ENCODE measurements at places on chromosomes 2 and 18.

- no peak for DNase-seq
These were observed 91.4 kb downstream of the TRIB2 start for GRCh38 chr2:12807907-12808810.

DNA sequence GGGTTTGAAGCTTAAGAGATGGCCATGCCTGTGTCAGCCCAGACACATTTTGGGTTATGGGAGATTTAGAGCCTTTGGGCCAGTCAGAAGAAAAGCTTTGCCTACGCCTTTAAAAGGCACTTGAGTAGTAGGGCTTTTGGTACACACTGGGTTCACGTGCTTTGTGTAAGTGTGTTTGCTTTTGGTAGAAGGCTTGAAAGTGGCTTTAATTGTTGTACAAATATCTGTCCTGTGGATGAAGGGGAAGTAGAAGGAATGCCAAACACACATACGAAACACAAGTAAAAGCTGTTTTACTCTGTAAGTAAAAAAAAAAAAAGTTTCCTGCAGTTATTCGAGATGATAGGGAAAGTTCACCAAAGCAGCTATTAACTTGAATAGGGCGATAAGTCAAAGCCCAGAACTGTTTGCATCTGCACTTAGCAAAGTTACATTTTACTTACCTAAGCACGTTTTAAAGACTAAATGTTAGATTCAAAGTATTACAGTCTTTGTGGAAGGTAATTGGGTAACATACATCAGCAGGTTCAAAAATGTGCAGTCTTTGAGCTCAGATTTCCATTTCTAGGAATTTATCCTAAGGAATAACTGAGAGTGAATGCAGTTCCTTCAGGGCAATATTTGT, 75.4 kb downstream of the STK25 start:
- DNase-seq: no peak

GRCh38 chr2:197387179-197387578, 47.6 kb downstream of the SF3B1 start:
- no peak for DNase-seq

GRCh38 chr2:33323957-33324356, 152.5 kb upstream of the RASGRP3 start:
- DNase-seq: no peak

- no peak for DNase-seq
These were observed 518.2 kb upstream of the ZEB2 start for GRCh38 chr2:145038041-145038525.

DNA sequence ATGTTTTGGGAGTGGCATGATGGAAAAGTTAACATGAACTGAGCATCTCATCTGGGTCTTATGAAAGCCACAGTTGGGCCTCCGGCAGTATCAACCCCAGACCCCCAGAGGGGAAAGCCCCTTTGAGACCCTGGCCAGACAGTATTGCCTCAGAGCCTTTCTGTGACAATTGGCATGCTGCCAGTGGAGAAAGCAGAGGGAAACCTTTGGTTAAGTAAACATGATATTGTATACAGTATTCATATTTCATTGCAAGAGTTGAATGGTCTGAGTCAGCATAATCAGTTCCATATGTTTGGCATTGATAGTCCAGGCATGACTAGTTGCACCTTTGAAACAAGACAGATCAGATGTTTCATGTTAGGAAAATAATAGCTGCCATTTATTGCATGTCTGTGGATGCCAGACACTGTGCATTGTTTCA, 20.0 kb downstream of the MERTK start:
- peak; percentile 91 for DNase-seq

DNA sequence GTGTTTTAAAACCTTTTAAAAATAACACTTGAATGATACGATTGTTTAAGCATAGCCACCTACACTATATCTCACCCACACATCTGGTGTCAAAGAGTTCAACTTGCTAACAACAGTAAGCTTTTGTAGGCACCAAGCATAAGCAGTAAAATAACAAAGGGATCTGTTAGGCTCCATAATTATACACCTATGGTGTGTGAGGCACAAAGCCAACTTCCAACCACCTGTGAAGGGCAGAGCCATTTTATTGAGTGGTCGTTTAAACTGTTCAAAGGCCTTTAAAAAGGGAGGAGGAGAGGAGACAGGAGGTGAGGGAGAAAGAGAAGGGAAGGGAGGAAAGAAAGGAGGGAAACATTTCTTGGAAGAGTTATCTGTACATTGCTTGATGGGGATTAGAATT, 27.9 kb downstream of the NEMP2 start:
- DNase-seq: no peak

DNA sequence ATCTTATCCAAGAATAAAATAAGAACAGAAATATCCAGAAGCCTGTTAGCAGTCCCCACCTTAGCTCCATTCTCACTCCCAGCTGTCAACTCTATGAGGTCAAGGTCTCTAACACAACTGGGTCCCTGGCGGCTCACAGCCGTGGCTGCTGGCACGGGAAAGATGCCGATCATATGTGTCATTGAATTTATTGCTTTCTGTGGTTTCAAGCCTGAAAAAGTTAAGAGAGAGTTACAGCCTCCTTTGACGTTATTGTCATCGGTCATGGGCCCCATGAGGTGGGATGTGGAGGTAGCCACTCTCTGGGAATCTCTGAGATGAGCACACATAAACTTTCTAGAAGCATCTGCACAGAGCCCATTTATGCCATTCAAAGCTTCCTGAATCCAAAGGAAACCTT, 28.7 kb upstream of the CABLES1 start:
- DNase-seq: no peak

DNA sequence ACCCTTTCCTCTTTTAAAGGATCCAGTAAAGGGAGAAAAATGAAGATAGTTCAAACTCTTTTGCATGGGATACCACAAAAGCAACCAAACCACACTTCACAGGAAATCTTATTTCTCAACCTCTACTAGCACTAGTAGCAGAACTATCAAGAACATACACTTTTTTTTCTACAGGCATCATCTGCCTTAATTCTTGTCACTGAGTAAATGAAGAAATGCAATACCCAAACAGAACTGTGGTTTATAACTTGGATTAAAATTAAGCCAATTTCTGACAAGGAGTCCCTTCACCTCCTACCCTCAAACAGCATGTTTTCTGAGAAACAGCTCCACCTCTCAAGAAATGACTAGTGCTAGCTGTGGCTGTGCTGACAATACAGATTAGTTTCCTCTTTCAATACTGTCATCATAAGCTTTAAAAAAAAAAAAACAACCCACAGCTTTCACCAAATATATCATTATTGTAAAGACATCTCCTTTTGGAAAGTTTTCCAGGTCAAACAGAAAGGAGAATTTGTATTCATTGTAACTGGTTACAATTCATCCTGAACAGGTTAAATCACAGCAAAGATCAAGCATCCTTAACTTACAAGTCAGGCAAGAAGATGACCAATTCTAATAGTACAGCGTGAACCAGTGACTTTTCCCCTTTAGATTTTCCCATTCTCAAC, 44.4 kb downstream of the PTPN2 start:
- DNase-seq: no peak

DNA sequence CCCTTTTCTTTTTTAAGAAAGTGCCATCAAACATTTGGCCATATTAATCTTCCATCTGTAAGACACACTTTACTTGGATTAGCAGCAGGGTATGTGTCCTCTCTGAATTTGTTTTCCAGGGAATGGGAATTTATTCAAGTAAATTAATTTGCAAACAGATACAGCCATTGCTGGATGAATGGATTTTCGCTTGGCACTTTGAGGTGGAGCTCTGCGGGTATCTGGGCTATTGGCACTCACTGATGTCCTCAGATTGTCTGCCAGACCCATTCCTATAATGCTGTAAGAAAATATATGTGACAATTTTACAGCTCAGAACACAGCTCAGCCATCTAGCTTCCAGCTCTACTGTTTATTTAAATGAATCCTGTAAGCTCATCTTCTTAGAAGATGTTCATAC, 201.2 kb upstream of the CDH20 start:
- DNase-seq: no peak

- DNase-seq: no peak
These were observed 71.7 kb downstream of the IL1R2 start for GRCh38 chr2:102063487-102063911.

GRCh38 chr2:182324665-182325064, 102.2 kb downstream of the PDE1A start:
- DNase-seq: peak; percentile 74

DNA sequence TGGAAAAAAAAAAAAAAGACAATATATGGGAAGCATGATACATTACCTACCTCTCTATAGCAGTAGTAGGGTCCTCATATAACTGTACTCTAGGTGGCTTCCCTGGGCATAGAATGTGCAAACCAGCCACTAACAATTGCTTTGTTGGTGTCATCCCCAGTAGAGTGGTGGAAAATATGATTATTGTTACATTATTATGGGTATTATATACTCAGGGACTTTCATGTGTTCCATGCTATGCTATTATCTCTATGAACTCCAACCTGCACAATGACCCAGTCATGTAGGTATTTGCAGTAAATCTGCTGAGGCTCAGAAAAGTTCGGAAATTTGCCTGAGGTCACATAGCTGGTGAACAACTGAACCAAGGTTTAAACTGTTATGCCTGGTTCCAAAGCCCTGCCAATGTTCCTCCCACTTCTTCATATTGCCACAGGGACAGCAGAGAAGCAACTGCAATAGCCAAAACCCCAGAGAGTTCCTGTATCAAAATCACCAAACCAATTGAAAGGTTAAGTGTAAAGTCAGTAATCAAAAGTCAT, 52.6 kb upstream of the MAP4K4 start:
- DNase-seq: no peak

DNA sequence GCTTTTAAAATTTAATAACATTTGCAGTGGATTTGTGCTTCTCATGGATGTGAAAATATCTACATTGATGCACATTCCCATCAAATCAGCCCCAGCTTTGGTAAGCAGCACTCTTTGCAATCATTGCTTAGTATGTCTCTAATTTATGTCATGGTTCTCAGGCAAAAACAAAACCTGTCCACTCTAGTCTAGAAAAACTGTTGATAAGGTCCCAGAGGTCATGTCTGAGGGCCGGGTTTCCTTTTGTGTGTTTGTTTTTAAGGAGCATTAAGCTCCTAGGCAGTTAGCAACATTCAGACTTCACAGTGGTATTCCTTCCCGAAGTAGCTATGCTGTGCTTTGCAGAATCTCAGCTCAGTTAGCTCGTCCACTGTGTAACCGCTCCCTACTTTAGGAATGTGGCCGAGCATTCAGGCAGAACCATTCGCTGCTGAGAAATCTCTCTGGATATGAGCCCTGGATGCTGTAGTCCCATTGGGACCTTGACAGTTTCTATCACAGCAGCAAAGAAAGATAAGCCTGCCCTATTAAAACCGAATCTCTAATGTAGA, 4.0 kb downstream of the DIPK1C start:
- DNase-seq: no peak

- DNase-seq: no peak
These were observed 90.5 kb downstream of the MYO5B start for GRCh38 chr18:50104421-50104820.

- DNase-seq: no peak
These were observed 46.7 kb downstream of the EN1 start for GRCh38 chr2:118800736-118801135.

- no peak for DNase-seq
These were observed 29.9 kb downstream of the IGFBP2 start for GRCh38 chr2:216663106-216663505.

- no peak for DNase-seq
These were observed 259.0 kb upstream of the ERBB4 start for GRCh38 chr2:212797484-212798205.

- DNase-seq: no peak
These were observed 66.4 kb upstream of the POU3F3 start for GRCh38 chr2:104787298-104788065.

- DNase-seq: no peak
These were observed 151.8 kb downstream of the HDAC4 start for GRCh38 chr2:239249048-239249447.

DNA sequence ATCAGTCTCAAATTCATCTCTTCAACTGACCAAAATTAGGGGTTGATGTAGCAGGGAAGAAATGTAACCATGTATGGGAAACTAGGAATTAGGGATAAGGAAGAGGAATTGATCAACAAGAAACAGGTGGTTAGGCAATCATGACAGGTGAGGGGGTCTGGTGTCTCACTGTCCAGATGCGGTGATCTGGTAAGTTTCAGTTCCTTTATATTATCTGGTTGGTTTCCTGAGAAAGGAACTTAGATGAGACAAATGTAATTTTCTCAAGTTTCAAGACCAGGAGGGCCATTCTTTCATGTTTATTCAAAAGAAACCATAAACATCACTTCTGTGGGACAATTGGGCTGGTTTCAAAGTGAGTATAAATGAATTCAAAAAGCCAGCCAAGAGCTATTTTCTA, 306.2 kb upstream of the KCNJ3 start:
- no peak for DNase-seq

- no peak for DNase-seq
These were observed 210.5 kb downstream of the SH3RF3 start for GRCh38 chr2:109339519-109339966.

DNA sequence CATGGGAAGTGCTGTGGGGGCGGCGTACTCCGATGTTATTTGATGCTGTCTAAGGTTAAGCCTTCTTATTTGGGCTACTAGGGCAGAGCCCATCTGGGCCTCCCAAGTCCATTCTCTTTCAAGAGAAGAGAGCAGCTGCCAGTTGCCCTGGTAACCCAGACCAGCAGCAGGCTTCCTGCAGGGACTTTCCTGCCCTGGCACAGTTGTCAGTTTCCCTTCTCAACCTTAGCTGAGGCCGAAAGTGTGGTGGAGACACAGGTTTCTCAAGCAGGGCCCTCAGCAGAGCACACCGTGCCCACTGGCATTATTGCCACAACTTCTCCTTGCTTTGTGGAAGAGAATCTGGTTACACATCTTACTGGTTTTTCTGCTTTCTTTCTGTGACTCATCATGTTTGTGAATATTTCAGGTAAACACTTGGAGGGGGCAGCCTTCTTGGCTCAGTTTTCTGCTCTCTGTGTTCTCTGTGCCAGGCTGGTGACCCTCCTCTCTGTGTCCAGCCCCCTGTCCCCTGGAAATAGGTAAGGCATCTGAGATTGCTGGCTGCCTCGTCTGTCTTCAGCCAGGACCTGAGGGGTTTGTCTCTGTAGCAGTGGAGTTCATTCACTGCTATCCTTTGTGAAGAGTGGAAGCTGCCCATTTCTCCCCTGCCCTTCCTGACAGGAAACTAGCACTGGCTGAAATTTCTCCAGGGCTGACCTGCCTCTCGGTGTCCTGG, 111.0 kb downstream of the B3GNT2 start:
- no peak for DNase-seq

- DNase-seq: no peak
These were observed 44.9 kb downstream of the LMAN2L start for GRCh38 chr2:96694816-96695455.

- DNase-seq: no peak
These were observed 52.5 kb downstream of the FAM117B start for GRCh38 chr2:202687276-202687675.

All from AG09319 (cell line).